ENCODE measurements at places on chromosomes 5 and 9. TPM values are rescaled to one million over a fixed set of nuclear protein-coding genes. Genes with fewer than 3 reads are reported as not detected.

The SMIM33 gene
- not detected for total RNA-seq

The LRRC26 gene
- total RNA-seq = not detected

The PNPLA7 gene
- 0.27 TPM for total RNA-seq

The IFNK gene
- not detected for total RNA-seq
